SJSA1 (cell line): ENCODE measurements at places on chromosomes 4 and X.

GRCh38 chr4:150010525-150011126 is 67.6 kb upstream of the DCLK2 start:
- DNase-seq = peak; percentile 53

DNA sequence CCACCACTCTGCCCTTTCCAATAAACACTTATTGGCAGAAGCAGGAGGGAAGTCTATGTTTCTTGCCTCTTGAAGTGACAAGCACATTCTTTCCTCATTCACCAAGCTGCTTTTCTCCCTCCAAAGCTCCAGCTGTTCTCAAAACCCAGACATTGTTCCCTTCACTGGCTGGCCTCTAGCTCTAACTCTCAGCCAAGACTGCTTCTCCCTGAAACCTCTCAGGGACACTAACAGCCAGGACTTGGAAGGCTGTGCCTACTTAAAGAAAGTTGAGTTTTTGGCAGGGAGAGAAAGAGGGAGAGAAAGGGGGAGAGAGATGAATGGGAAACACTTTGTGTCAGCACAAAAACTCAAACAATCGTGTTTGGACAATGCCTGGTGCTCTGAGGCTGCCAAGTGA is 99.5 kb downstream of the COX18 start:
- no peak for DNase-seq

DNA sequence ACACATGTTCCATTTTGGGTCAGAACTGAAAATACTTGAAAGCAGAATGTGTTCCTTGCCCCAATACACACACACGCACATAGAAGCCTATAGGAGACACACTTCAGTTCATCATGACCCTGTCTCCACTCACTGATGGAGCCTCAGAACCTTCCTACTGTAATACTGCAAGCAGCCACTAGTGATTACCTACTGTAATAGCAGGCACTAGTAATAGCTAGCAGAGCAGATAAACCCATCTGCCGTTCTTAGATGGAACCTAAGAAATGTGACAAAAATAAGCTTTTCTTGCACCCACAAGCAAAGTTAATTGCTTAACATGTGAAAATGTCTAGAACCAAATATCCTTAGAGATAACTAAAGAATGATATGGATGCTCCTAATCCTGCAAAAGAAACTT is 13.6 kb downstream of the AMTN start:
- DNase-seq = no peak

- no peak for DNase-seq
These were observed 1157.3 kb downstream of the PCDH7 start for GRCh38 chr4:31877429-31877828.

DNA sequence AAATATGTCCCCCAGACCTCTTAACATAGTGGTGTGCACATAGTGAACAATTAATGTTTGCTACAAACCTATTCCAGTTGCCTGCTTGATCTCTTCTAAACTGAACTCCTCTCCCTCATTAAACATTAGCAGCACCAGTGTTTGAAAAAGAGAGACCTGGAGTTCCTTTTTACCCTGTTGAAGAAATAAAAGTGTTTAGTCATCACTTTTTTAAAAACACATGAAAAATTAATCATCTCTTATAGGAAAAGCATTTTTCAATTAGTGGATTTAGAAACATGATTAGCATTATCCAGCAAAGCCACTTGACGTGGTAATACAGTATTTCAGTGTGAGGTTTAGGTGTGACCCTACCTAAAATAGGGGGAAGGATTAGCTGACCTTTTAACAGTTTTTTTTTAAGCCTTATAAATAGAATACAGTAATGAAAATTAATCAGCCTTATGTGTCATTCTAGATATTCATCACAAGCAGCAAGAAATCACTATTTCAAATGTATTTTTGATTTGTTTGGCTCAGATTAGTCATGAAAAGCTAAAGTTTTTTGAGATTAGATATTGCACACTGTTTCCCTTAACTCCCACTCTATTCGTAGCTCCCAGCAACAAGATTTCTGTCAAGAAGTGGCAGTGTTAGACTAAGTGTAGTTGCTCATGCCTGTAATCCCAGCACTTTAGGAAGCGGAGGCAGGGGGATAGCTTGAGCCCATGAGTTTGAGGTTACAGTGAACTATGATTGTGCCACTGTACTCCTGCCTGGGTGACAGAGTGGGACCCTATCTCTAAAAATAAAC is 26.2 kb downstream of the CUL4B start:
- no peak for DNase-seq

DNA sequence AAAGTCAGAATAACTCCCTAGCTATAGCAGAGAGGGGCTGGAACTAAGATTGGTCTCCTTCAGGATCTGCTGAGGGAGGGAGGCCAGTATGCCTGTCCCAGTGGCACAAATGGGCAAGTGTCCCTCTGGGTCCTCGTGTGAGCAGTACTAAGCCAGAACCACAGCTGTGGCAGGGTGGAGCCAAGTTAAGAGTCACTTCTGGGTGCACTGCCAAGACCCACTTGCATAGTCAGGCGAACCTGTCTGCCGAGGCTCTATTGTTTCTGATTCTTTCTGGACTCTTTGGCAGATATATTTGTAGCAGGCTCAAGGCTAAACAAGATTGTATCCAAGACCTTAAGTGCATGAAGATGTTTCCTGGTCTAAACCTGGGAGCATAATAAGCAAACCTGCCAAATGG is 1123.7 kb upstream of the POU3F4 start:
- no peak for DNase-seq

DNA sequence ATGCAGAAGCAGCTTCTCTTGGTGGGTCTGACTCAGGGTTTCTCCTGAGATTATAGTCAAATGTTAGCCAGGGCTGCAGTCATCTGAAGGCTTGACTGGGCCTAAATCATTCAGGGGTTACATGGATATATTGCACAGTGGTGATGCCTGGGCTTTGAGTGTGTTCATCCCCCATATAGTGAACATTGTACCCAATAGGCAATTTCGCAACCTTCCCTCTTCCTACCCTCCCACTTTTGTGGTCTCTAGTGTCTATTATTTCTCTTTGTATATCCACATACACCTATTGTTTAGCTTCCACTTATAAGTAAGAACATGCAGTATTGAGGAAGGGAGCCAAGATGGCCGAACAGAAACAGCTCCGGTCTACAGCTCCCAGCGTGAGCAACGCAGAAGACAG is 90.3 kb upstream of the CAMK2D start:
- DNase-seq = no peak
